ENCODE measurements at places on chromosomes 11 and 22.

DNA sequence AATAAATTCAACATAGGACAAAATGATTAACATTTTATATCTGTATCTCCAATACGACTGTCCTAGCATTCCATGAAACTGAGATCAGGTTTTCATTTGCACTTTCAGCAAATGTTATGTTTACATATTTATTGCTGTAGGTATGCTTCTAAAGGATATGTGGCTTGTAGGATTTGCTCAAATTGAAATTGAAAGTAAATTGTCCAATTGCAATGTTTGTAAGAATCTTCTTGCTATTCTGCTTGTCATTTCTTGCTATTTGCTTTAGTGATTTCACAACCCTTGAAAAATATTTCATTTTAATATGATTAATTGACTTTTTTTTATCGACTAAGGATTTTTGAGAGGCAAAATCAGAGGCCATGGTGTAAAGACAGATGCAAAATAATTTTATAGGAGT, 904.2 kb upstream of the RAG2 start:
- DNase-seq = no peak

DNA sequence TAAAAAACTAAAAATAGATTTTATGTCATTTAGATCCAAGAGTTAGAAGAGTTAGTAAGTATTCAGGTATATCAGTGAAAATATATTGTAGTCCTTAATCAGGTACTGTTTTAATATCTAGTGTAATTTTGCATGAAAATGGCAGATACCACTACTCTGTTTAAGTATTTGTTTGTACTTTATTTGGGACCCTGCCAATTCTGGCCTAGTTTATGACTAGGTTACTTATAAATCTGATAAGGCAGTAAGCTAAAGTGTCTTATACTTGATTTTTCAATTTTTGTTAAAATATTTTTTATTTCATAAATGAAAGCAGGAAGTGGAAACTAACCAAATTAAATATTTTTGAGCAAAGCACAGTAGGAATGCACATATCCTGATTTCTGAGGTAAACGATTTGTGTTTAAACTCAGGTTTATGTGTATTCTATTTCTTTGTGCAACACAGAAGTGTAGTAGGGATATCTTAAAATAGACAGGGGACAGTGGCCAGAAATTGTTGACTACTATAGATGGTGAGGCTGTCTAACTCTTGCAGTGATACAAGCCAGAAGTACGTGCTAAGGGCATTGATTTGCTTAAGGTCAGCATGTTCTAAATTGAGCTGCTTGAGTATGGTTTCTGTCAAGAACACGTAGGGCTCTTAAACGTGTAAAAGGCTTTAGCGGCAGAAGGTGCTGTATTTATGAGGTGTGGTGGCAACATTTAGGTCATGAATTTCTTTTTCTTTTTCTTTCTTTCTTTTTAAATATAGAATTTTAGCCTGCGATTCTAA, 34.0 kb downstream of the HIPK3 start:
- DNase-seq = no peak

DNA sequence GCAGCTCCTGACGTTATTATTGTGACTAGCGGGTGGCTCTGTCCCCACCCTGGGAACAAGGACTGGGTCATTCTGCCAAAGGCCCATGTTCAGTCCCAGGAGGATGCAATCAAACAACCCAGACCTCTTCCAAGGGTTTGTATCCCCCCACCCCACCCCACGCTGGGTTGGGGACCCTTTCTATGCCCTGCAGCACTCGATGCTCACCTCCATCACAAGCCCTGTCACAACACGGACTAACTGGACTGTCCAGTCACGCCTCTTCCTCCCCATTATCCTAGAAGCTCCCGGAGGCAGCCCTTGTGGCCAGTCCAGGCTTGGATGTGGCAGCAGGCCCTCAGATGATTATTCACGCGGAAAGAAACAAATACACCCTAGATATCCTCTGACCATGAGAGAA, 3.7 kb downstream of the SHANK2 start:
- no peak for DNase-seq

- DNase-seq = no peak
Measured at GRCh38 chr22:43012390-43012789, 2.6 kb downstream of the PACSIN2 start.

DNA sequence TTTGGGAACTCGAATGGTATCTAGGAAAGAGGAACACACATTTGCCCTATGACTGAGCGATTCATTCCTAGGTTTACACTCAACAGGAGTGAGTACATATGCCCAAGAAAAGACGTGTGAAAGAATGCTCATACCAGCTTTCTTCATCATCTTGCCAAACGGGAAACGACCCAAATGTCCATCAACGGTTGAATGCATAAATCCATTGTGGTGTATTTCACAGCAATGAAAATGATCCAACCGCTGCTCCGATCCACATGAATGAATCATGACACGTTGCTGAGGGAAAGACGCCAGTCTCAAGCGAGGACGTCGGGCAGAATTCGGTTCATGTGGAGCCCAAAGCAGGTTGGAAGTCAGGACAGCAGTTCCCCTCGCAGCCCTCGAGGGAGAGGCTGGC, 71.5 kb downstream of the CYTH4 start:
- DNase-seq = no peak

- DNase-seq = no peak
Measured at GRCh38 chr11:120629407-120630080, 118.0 kb downstream of the GRIK4 start.

- DNase-seq = no peak
Measured at GRCh38 chr11:63888170-63889086, 28.5 kb downstream of the RCOR2 start.
